Naive thymus-derived CD8-positive, alpha-beta T cell (primary cell): ENCODE measurements at places on chromosomes 5 and 9. TPM values are rescaled to one million over a fixed set of nuclear protein-coding genes. Genes with fewer than 3 reads are reported as not detected.
A peak's percentile ranks its signal among the peaks of the same experiment; 100 is the strongest.

The FREM1 gene
- polyA plus RNA-seq = not detected

The ACOT12 gene
- not detected for polyA plus RNA-seq

The PCDHB14 gene
- not detected for polyA plus RNA-seq

The FAM151B gene
- polyA plus RNA-seq = 0.57 TPM

DNA sequence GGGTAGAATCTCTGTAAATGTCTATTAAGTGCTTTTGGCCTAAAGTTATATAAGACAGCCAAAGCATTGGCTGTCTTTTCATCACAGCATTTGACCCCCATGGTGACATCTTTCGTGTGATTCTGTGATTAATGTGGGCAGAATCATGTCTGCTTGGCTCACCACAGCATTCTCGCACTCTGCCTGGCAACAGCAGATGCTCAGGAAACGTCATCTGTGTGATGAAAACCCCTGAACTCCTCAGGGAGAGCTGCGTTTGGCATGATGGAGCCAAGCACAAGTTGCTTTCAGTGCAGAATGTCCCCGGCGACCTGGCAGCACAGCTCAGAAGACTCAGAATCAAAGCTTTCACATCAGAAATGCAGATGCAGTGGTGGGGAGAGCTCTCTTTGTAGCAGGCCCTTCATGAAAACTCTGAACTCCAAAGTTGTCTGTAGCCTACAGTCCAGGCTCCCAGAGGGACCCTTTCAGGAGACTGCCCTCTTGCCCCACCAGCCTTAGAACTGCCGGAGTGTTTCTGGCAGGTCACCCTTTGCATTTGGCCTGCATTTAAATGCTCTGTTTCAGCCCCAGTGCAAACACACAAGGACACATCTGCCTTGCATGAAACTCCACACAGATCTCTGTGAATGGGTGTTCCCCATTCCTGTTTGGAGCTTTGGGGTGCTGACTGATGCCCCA, 155.6 kb upstream of the PANK3 start:
- DNase-seq = no peak

GRCh38 chr9:33623658-33624586, 99.9 kb downstream of the ANKRD18B start:
- peak; percentile 80 for DNase-seq

GRCh38 chr9:123957731-123958130, 27.8 kb upstream of the DENND1A start:
- DNase-seq = no peak

GRCh38 chr5:128002425-128002824, 81.1 kb upstream of the SLC12A2 start:
- DNase-seq = no peak

GRCh38 chr9:120708526-120709224, 5.6 kb downstream of the MEGF9 start:
- DNase-seq = no peak

- DNase-seq = no peak
These were observed 109.3 kb upstream of the APC start for GRCh38 chr5:112628214-112628980.

DNA sequence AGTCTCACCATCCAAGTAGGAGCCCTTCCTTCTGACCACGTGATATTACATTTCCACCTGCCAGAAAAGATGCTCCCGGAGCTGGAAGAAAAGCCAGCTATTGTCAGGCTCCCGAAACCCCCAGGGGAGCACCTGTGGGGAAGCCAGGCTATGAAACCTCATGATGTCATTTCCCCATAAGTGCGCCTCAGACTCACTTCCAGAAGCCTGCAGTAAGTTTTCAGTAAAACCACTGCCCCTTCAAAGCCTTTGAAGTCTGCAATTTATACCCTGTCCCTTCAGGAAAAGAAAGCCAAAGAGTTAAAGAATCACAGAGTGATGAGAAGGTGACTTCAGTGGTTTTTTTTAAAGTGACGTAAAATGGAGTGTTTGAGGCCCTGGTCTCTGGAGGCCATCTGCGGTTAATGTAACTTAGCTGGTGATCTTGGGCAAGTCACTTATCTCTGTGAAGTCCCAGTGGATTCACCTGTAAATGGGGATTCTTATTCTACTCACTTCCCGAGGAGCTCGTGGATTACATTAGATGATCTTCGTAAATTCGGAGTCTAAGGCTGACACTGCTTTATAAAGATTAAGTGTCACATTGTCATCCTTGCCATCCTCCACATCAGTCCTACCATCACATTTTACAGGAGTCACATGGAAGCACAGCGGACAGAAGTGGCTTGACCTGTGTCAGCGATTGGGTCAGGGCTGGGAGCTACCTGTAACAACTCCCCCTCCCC, 2.6 kb upstream of the SEMA6A start:
- no peak for DNase-seq

DNA sequence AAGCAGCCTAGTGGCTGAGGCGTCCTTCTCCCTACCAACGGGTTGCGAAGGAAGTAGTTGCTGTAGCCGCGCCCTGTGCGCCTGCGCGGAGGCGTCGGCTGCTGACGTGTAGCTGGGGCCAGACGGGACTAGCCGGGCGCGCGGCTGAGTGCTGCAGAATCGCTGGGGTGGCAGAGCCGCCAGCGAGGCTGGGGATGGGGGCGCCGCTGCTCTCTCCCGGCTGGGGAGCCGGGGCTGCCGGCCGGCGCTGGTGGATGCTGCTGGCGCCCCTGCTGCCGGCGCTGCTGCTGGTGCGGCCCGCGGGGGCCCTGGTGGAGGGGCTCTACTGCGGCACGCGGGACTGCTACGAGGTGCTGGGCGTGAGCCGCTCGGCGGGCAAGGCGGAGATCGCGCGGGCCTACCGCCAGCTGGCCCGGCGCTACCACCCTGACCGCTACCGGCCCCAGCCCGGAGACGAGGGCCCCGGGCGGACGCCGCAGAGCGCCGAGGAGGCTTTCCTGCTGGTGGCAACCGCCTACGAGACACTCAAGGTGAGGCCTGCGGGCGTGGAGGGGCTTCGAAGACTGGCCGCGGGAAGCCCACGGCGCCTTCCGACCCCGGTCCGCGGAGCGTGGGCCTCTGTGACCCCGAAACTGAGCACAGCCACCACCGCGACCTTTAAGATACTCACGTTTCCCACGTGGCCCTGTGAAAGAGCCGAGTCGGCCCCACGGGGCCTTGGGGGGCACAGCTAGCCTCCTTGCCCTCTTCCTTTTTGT, at the start of gene DNAJC25:
Gene DNAJC25, plus strand, starts transcription at position 121 of the 758 bp plus-strand sequence. Its CDS starts 74 bp downstream, at position 195.
- peak; percentile 95 for DNase-seq

DNA sequence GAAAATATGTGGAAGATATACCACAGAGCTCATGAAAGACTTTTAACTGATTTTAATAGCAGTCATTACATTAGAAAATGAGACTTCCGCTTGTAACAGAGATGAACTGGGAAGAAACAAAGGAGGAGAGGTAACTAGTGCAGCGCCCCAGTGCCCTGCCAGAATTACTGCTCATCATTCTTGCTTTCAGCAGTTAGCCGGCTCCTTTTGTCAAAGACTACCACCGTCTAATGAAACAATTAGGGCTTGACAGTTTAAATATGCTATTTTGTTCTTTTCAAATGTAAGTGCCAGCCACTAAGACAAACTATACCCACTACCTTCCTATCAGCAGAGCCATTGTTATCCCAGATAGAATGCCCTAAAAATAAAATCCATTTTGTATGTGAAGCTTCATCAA, 328.4 kb downstream of the EFNA5 start:
- DNase-seq = no peak

DNA sequence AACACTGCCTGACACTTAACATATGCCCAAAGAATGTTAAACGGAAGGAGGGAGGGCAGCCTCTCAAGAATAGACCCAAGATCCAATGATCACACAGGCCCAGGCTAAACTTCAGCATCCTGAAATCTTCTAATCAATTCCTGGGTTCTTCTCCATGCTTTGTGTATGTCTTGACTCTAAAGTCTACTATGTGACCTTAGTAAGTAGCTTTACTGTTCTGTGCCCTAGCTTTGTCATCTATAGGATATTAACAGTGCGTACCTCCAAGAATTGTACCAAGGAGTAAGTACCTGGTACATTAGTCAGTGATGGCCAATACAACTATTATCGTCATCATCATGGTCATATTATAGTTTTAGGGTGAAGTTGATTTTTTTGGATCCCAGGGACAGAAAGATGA, 96.6 kb downstream of the SGCD start:
- no peak for DNase-seq

- DNase-seq = no peak
These were observed 23.2 kb upstream of the NCS1 start for GRCh38 chr9:130149031-130149430.

GRCh38 chr9:99173570-99174504, 47.9 kb downstream of the ALG2 start:
- no peak for DNase-seq

DNA sequence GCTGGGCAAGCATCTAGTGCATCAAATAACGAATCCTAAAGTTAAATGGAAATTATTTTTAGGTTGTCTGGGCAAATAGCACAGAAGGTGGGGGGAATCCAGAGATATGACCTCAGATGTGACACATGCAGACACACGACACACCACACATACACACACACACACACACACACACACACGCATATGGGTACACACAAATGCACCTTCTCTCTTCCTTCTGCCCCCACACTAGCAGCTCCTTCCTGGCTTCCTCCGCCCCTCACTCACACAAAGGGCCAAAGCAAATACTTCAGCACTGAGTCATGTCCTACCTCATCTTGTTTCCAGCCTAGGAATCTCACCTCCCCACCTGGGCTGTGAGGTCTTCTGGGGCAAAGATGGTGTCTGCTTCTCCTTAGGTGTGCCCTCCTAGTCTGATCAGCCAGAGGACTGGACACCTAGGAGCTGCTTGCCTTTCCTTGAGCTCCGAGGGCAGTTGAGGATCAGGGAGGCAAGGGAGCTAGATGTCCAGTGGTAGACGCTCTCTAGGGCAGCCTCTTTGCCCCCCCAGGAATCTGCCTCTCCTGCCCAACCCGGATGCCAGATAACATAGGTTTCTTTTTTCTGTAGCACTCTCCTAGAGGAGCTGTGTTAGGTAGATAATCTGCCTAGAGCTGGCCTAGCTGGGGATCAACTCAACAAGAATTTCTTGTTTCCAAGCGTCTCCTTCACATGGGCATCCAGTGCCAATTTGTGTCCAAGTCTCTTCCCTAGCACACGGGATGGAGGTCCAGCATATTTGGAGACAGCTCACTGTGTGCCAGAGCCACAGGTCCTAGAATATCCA, 14.3 kb upstream of the JADE2 start:
- DNase-seq = no peak
